ENCODE measurements at places on chromosomes 3 and 15. TPM values are rescaled to one million over a fixed set of nuclear protein-coding genes. Genes with fewer than 3 reads are reported as not detected.

- no peak for DNase-seq
Measured at GRCh38 chr15:37046876-37047614, 53.3 kb downstream of the MEIS2 start.

DNA sequence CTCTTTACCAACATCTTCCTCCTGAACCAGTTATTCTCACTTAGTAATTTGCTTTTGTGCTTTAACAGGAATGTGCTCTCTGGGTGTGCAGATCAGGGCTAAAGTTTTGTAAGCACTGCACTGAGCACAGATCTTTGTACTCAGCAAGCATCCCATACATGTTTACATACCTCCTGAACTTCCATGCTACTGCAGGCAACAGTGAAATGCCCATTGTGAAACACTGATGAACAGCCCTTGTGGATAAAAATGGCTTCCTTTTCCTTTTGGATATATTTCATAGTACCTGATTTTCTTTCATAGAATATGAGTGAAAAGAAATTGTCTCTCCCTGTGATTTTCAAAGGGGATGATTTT, 855.9 kb downstream of the MCTP2 start:
- no peak for DNase-seq

The C3orf85 gene
- not detected for total RNA-seq

DNA sequence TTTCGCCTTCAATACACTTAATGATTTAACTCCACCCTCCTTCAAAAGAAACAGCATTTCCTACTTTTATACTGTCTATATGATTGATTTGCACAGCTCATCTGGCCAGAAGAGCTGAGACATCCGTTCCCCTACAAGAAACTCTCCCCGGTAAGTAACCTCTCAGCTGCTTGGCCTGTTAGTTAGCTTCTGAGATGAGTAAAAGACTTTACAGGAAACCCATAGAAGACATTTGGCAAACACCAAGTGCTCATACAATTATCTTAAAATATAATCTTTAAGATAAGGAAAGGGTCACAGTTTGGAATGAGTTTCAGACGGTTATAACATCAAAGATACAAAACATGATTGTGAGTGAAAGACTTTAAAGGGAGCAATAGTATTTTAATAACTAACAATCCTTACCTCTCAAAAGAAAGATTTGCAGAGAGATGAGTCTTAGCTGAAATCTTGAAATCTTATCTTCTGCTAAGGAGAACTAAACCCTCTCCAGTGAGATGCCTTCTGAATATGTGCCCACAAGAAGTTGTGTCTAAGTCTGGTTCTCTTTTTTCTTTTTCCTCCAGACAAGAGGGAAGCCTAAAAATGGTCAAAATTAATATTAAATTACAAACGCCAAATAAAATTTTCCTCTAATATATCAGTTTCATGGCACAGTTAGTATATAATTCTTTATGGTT, at the start of gene CCR5:
TSS of gene CCR5 (plus strand) at position 108 of the 680 bp plus-strand sequence. CDS start 1,957 bp downstream, outside the sequence.
- DNase-seq = no peak

DNA sequence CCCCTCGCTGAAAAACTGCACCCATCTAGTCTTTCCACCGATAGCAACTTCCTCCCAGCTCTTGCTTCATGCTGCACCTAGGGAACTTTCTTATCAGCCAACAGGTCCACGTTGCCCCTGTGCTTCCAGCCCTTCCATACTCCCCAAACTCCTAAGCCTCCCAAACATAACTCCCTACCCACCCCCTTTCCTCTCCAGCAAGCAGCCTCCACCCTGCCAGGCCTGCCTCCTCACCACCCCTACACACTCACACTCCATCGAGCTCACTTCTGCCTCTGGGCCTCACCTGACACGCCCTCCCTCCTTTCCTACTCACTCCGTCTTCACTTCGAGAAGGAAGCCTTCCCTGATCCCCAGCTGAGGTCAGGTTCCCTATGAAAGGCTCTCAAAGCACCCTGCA, 8.1 kb downstream of the INSYN1 start:
- DNase-seq = no peak

DNA sequence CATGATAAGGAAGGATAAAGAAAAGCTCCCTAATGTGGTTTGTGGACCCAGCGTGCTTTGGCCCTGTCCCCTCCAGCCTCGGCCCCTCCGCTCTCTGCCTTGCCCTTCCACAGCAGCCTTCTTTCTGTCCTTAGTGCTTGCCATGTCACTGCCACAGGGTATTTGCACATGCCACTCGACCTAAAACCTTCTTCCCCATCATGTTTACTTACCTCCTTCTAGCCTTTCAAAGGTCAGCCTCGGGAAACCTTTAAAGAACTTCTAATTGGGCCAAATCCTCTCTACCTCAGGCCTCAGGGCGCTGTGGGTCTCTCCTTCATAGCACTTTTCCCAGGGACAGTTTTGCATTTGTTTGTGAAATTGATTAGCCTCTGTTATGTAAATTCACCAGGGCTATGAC, 73.0 kb downstream of the SCN11A start:
- DNase-seq = no peak

DNA sequence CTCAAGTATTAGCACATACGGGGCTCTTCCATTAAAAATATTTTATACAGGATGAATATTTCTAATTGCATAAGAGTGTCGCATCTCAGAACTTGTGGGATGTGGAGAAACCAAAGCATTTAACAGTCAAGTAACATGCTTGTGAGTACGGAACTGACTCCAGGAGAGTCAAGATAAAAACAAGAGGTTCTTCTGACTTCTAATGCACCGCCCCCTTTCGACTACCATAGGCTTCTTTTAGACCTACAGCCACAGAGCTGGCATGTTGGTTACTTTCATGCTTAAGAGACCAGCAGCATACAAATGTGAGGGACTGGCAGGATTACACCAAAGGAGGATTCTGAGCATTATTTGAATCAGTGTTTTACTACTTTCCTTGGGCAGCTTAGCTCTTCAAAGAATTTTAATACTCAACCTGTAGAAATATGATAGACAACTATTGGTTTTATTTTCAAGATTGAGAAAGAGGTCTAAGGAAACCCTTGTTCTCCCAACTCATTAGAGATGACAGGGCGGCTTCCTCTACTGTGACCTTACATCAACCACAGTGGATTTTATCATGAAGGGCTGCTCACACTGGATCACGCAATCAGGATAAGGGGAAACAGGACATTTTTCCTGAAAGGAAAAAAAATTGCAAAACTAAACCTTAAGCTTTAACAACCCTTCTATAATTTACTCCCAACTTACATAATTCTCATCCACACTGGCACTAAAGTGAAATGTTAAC, 14.0 kb downstream of the ETV5 start:
- no peak for DNase-seq

DNA sequence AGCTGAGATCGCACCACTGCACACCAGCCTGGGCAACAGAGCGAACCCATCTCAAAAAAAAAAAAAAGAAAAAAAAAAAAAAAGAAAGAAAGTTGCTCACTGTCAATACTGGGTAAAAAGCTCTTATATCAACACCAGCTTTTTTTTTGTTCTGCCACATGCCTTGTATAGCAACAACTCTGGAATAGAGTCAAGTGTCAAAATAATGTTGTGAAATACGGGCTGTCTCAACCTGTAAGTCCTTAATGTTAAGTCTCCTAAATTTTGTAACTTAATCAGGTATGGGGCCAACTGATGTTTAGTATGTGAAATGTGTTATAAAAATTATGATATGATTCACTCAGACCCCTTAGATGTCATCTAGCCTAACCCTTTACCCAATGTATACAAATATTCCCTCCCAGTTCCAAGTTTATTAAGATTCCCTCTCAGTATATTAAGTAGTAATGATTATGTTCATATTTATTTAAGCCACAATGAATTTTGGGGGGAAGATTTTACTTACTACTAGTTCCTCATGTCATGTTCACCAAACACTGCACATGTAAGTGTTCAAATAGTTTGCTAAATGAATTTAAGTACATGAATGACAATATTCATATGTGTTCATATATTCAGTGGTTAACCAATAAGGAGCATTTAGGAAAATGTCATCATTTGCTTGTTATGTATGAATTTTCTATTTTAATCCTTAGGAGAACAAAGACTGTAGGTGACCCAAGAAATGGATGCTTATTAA, 52.2 kb downstream of the GPR160 start:
- no peak for DNase-seq

GRCh38 chr3:116051040-116051439, 394.2 kb downstream of the LSAMP start:
- peak; percentile 66 for DNase-seq

- DNase-seq = no peak
Measured at GRCh38 chr15:56737791-56738190, 4.5 kb upstream of the ZNF280D start.

The GOLGA6L2 gene
- total RNA-seq = not detected

DNA sequence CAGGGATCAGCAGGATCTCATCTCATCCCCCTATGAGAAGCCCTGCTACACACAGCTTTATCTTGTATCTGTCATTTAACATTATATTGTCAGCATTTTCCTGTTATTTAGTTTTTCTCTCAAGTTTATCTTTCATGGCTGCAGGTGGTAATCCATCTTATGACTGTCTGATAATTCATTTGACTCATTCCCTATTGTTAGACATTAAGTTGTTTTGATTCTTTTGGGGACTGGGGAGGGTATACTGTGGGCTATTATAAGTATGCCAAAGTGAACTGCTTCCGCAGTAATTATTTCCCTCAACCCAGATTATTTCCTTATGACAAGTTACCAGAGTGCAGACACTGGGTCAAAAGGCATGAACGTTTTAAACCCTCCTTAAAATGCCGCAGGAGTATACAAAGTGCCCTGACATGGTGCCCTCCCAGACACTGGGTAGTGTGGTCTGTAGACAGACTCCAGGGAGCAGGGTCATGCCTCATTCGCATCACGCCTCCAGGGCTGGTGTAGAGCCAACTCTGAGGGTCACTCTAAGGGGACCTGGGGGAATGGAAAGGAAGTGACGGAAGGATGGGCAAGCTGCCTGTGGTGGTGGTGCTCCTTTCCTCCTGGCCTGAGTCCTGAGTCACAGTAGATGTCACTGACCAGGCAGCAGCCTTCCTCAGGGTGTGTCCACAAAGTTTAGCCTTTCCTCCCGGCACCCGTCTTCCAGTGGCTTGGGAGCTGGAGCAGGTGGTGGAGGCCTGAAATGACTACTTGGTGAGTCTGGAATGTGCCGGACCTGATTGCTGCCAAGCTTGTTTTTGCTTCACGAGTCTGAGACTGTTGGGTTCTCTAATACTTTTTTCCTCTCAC, 11.6 kb downstream of the GPR160 start:
- DNase-seq = no peak

DNA sequence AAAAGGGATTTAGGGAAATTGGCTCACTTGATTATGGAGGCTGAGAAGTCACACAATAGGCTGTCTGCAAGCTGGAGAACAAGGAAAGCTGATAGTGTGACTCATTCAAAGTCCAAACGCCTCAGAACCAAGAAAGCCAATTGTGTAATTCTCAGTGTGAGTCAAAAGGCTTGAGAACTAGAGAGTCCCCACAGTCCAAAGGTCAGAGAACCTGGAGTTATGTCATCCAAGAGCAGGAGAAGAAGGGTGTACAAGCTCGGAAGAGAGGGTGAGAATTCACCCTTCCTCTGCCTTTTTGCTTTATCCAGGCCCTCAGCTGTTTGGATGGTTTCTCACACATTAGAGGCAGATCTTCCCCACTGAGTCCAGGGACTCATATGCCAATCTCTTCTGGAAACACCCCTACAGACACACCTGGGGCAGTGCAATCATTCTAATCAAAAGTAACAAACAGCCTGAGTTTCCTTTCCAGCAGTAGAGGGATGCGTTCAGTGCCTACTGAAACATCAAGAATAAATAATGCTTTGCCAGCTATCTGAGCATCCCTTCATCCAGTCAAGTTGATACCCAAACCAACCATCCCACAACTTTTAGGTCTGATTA, 271.5 kb downstream of the SATB1 start:
- no peak for DNase-seq

GRCh38 chr3:65641045-65641444, 397.7 kb downstream of the MAGI1 start:
- no peak for DNase-seq

The ERICH6 gene
- 0.27 TPM for total RNA-seq

DNA sequence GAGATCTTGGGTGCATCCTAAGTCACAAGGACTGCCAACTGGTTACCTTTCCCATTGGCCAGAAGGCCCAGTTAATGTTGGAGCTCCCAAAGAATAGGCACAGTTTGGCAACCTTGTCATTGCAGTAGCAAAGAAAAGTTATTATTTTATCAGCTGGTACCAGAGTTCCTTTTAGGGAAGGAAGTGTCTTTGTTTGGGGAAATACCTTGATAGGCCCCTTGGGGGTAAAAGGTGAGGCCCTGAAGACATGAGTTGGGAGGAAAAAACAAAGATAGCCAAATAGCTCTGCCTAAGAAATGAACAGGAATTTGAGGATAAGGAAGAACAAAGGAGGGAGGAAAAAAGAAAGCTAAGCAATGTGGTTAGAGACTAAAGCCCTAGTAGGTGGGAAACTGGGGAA, 85.8 kb downstream of the ANP32A start:
- no peak for DNase-seq

- DNase-seq = peak; percentile 61
Measured at GRCh38 chr3:149618151-149619123, 39.4 kb downstream of the WWTR1 start.

The SLC6A11 gene
- total RNA-seq = 43.1 TPM

GRCh38 chr3:55169608-55170072, 241.8 kb upstream of the LRTM1 start:
- no peak for DNase-seq

DNA sequence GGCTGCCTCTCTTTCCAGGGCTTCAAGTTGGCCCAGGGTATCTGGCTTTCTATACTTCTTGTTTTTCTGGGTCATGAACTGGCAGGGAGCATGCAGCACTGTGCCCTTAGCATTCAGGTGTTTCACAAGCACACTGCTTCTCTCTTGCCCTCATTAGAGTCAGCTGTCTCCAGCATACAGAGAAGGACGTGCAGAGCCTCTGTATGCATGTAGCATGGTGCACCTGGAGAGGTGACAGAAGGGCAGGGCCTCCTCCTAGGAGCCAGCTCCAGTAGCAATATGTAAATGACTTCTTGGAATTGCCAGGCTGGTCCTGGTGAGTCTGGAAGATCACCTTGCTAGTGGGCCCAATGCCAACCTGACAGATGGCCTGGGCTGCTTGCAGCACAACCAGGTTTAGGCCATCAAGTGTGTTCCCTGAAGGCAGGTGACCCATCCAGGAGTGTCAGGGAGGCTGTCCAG, 44.8 kb upstream of the ATP2C1 start:
- peak; percentile 86 for DNase-seq

The UBE2E2 gene
- 26.6 TPM for total RNA-seq

Measured in cerebellum (tissue), 4 donors.